WTC11 (cell line): ENCODE measurements at places on chromosomes 16 and 17. TPM values are rescaled to one million over a fixed set of nuclear protein-coding genes. Genes with fewer than 3 reads are reported as not detected.
A peak's percentile ranks its signal among the peaks of the same experiment; 100 is the strongest.

NXPH3 gene
- 2.3 to 3.4 TPM (median 2.4 TPM) in 3 replicates for total RNA-seq

AANAT gene
- 0.17 to 0.57 TPM in 2 of 3 replicates, not detected in the other for total RNA-seq

ZNF597 gene
- 1.3 to 2.2 TPM (median 1.4 TPM) in 3 replicates for total RNA-seq

CRYM gene
- 12.7 to 14.9 TPM (median 12.9 TPM) in 3 replicates for total RNA-seq

PPP1R1B gene
- 15.0 to 20.5 TPM (median 15.2 TPM) in 3 replicates for total RNA-seq

PYCARD gene
- 35.2 to 45.5 TPM (median 42.4 TPM) in 3 replicates for total RNA-seq

SLC6A4 gene
- 0.07 to 0.32 TPM (median 0.13 TPM) in 3 replicates for total RNA-seq

PRR35 gene
- 0.72 to 1.1 TPM (median 0.94 TPM) in 3 replicates for total RNA-seq

GRCh38 chr17:68719431-68719830, 118.3 kb upstream of the FAM20A start:
- DNase-seq, result no peak

DNA sequence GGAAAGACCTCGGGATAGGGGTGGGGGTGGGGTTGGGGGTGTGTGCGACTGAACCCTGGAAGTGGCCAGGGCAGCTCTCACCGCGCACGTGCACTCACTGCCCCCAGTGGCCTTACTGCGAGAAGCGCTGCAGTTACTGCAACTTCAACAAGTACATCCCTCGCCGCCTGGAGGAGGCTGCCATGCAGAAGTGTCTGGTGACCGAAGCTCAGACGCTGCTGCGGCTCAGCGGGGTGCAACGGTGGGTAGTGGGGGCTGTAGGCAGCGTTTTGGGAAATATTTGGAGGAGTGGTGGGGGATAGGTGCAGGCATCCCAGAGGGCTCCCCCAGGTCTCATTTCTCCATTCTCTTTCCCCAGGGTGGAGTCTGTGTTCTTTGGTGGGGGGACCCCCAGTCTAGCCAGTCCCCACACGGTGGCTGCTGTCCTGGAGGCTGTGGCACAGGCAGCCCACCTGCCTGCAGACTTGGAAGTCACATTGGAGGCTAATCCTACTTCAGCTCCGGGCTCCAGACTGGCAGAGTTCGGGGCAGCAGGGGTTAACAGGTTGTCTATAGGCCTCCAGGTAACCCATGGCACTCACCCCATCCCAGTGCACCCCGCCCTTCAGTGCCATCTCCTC, 972 bp downstream of the RSAD1 start:
- peak; percentile 80 for DNase-seq

DNA sequence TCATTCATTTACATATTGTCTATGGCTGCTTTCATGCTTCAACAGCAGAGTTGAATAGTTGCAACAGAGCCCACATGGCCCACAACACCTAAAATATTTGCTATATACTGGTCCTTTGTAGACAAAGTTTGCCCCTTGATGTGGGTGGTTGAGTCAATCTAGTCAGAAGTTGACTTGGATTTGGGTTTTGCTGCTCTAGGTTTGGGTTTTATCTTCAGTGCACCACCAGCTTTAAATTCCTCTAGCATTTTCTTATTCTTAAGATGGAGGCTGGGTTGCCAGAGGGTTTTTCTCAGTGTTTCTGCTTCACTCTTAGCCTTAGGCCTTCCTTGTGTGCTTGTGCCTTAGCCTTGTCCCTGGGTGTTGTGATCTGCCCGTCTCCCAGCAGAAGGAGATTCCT, 51.0 kb downstream of the CCDC182 start:
- DNase-seq, result no peak

- no peak for DNase-seq
Observed at GRCh38 chr17:16419929-16420271, 4.5 kb downstream of the TRPV2 start.

DNA sequence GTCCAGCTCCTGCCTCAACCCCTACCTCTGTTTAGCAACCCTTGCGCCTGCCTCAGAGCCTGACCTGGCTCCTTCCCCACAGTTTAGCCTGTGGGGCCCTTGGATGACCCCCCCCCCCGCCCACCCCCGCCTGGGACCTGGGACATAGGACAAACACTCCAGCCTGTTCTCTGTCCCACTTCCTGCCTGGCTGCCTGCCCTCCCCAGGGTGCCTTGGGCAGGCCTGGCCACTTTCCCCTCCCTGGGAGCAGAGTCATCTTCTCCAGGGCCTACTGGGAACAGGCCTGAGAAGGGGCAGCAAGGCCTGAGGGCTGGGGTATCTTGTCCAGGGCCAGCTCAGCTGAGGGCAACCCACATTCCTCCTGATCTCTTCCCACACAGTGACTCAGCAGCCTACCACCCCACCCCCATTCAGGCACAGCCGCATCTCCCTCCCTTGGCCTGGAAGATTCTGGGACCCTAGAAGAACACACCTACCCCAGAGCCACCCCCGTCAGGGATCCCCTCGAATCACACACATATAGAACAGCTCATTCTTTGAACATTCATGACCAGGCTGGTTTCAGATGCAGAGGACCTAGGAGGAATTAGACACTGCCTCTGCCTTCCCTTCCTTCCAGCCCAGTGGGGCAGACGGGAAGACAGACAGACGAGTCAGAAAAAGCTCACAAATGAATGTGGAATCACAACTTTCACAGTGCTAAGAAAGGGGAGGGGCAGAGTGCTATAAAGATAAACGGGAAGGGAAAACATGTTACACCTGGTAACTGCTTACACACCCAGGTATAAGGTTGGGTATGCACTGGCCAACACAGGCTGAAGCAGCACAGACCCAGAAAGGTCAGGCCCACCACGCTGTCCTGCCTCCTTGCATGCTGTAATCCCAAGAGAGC, 6.0 kb downstream of the FHOD1 start:
- no peak for DNase-seq

- no peak for DNase-seq
Observed at GRCh38 chr16:27993587-27993986, 69.9 kb downstream of the GSG1L start.

DNA sequence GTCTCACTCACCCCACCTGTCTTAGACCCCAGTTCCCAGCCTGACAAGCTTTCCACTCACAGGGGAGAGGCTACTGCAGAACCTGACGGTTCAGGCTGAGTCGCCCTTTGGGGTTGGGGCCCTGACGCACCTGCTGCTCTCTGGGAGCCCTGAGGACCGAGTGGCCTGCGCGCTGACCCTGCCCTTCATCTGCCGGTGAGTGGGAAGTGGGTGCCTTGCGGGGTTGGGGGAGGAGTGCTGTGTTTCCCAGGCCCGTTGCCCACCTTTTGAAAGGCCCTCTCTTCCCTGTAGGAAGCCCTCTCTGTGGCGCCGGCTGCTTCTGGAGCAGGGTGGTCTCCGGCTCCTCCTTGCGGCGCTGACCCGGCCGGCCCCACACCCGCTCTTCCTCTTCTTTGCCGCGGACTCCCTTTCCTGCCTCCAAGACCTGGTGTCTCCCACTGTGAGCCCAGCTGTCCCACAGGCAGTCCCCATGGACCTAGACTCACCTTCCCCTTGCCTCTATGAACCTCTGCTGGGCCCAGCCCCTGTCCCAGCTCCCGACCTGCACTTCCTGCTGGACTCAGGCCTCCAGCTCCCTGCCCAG, 6.1 kb upstream of the TGFB1I1 start:
- DNase-seq, result no peak

DNA sequence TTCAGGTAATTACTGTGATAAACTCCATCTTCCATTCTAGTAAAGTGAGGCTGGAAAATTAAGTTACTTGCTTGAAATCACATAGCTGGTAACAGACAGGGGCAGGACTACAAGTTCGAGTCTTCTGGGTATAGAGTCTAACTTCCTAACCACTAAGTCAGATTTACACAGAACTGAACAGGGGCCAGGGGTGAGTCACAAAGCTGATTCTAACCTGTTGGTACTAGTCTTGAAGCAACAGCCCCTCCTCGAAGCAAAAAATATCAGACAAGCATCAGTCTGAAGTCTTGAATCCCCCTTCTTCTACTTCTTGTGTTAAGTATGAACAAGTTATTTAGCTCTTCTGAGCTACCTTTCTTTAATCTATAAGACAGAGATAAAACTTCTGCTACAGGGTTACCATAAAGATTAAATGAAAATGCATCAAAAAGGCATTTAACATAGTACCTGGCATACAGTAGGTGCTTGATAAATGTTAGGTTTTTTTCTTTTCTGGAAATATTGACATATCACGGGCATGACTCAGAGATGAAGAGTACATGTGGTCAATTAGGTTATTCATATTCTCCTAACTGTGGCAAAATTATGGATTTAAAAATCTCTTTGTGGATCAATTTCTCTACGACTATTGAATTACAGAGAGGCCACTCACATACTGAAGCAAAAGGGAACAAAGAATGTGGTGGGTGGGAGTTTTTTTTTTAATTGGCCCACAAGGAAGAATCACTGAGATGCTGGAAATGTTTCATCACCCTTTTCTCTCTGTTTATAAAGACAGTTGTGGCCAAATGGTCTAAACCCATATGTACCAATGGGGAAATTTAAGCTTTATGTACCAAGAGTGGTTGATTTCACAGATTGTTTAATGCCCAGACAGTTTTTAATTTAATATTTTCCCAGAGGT, 266.9 kb upstream of the DYNLRB2 start:
- DNase-seq, result no peak

DNA sequence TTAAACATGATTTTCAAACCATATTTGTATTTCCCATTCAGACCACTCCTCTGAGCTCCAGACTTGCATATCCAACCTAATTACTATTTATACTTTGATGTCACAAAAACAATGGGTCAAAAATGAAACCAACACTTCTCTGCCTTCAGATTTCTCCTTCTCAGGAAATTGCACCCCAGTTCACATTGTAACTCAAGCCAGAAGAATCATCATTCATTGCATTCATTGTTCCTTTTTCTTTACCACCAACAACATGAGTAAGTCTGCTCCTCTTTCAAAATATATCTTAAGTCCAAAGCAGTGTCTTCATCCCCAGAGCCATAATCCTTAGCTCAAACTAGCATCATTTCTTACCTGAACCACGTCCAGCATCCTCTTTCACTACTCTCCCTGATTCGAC, 2.6 kb upstream of the AKAP1 start:
- no peak for DNase-seq

- no peak for DNase-seq
Observed at GRCh38 chr17:34006126-34006525, 249.0 kb upstream of the CCL2 start.

DNA sequence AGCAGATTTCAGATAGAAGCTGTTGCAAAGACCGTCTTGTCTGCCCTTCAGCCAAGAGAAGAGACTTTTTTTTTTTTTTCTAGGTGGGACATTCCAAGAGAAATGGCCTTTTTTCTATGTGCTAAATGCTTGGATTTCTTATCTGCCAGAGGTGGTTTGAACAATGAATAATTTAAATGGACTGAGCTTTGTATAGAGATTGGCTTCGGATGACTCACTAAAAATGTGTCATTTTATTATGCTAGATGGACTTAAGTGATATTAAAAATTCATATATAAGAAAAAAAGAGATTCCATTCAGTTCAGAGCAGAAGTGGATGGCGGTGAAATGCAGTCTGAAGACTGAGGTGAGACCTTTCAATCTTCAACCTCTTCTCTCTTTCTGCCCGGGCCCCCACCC, 58.4 kb downstream of the MEAK7 start:
- no peak for DNase-seq

- no peak for DNase-seq
Observed at GRCh38 chr17:82179412-82179811, 33.2 kb downstream of the CCDC57 start.

GRCh38 chr16:23182679-23183542, at the start of gene SCNN1G:
TSS of gene SCNN1G (plus strand) at chr16:23182745. CDS start at chr16:23186272, 3,527 bp downstream.
- peak; percentile 33 for DNase-seq

GRCh38 chr17:81460856-81461460, 51.6 kb downstream of the ACTG1 start:
- no peak for DNase-seq

DNA sequence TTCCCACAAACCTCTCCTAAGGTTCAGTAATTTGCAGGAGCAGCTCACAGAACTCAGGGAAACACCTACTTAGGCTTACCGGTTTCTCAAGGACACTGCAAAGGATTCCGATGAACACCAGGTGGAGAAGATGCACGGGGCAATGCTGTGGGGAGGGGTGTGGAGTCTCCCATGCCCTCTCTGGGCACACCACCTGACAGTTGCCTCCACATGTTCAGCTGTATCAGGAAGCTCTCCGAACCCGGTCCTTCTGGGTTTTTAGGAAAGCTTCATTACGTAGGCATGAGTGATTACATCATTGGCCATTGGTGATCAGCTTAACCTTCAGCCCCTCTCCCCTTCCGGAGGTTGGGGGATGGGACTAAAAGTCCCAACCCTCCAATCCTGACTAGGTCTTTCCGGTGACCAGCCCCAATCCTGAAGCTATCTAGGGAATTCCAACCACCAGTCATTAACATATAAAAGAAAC, 21.6 kb downstream of the C17orf58 start:
- peak; percentile 84 for DNase-seq

DNA sequence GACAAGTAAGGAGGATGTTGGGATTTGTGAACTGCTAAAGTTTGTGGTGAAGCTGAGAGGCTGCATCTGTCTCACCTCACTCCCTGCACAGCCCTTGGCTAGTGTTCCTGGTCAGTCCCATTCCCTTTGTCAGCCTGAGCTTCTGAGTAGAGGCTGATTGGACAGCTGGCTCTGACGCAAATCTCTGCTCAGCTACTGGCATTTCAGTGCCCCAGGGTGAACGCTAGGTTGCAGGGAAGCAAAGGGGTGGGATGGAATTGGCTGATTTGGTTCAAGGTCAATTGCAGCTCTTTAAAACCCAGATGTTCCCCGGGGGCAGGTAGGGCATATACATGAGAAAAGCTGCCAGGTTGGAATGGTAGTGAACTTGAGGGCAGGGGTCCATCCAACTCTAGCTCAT, 23.1 kb upstream of the CNOT1 start:
- peak; percentile 78 for DNase-seq

DNA sequence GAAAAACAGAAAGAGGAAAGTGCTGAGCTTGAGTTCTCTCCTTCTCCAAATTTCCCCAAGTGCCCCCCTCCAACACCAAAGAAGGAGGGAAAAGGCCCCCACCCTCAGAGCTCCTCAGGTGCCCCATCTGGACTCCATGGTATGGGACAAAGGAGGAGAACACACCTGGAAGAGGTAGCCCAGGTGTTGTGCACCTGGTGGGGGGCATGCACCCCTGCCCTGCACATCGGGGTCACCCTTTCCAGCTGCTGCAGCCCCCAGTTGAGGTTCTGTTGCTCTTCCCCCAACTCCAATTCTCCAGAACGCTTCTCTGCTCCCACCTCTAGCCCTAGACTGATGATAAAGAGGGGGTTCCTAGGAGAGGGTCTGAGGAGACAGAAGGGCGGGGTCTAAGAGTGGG, 3.0 kb upstream of the COL1A1 start:
- no peak for DNase-seq

DNA sequence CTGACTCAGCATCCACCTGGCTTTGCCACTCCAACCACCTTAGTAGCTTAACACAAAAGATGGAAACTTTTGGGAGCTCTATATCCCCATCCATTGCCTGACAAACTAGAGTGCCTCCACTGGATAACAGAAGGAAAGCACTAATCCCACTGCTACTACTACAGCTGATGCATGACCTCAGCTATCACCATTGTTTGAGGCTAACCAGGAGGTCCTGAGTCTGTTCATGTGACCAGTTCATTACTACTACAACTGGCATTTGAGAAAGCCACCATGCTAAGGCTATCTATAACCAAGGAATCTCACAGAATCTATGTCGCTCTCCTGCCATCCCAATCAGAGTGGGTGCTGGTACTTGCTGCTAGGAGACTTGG, 604.3 kb upstream of the CA10 start:
- DNase-seq, result no peak

- no peak for DNase-seq
Observed at GRCh38 chr16:1101133-1101532, 5.1 kb upstream of the C1QTNF8 start.
